Stimulated activated CD4-positive, alpha-beta T cell treated with anti-CD3 and anti-CD28 coated beads, Interleukin-12 subunit alpha, Interleukin-12 subunit beta, amount 100 ng/mL, for 4 hours (primary cell): ENCODE measurements at places on chromosomes 4 and X.

DNA sequence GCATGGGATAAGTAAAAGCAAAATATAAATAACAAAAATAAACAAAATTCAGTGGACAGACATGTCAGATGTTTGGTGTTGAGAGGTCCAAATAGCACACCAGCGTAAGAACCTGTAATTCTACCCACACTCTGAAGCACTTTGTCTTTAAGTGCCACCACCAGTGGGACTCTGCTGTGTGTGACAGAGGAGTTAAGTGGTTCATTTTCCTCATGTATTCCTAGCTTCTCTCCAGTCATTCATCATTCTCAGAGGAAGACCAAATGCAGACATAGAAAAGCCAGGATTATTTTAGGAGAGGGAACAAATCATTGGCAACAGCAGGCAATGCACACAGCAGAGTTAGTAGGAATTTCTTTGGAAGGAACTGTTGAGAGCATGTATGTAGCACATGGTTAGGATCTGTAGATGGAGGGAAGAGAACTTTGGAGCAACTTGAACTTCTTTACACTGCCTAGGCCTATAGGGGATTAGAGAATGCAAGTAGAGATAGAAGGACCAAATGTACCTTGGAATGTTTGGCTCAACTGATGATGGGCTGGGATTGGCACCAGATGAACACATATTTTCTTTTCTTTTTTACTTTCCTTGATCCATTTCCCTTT is 43.0 kb upstream of the ARHGAP24 start:
- DNase-seq = no peak

DNA sequence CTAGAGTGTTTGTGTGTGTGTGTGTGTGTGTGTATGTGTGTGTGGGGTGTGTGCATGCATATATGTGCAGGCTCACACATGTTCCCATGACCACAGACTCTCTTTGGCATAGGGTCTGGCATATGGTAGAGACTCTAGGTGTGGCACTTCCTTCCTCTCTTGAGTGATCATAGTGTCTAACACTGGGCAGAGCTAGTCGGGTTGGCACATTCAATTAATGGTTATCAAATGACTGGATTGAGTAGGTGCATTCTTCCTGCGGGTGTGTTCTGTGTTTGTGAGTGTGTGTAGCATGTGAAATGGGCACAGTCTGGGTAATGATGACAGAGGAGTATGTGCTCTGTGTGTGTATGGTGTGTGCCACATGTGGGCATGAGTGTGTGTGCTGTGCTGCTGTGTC is 106.5 kb downstream of the EFNB1 start:
- DNase-seq = no peak

DNA sequence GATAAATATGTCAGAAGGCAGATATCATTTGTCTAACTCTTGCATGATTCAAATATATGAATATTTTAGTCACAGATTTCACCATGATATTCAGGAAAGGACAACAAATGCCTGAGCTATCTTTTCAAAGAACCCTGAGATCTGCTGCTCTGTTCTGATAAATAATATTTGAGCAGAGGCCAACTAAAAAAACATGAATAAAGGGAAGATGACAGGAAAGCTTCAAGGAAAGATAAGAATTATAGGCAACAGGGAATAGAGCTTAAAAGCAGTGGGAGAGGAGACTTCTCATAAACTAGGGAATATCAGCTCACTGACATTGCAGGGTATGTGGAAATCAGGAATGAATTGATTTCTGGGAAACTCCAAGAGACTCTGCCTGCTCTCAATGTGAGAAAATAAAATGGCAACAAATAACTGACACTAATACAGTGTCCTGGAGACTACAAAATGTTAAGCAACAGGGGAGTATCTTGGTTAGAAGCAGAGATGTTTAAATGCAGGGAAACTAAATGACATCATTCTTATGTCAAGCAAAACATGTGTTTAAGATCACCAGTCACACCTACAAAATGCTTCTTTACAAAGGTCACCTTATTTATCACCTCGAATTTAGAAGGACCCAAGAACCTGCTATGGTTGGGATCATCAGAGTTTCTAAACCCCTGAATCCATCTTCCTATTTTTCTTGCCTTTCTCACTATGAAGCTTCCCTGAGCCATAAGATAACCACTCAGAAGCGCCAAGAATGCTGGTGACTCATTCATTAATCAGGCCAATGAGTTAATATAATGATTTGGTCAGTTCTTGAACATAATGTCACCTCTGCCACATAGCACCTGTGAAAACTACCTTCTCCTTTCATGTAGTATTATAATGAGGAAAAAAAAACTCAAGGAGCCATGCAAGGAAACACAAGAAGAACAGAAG is 78.1 kb downstream of the NDST3 start:
- no peak for DNase-seq

GRCh38 chr4:2497931-2498330 is 29.0 kb downstream of the RNF4 start:
- DNase-seq = no peak

DNA sequence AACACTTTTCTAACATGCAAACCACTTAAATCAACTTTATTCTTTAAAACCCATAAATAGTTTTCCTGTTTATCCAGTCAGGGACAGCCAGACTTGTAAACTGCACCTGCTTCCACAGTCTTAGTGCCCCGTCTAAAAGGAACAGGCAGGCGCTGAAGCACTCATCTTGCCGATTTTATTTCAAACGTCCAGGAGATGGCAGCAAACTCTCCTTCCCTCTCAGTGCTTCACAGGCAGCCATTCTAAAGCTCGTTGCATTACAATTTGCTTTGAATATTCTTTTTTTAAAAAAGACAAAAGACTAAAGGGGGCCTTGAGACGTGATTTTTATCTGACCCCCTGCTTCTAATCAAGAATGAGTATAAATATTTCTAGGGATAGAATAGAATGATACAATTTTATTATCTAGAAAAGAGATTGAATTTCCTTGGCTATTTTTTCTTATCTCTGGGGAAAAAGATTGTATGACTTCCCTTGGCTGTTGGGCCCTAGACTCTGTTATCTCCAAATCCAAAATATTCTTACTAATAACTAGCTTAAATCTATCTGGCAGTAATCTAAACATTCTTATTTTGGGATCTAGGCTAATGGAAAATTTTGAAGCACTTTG is 93.6 kb upstream of the MYOZ2 start:
- DNase-seq = peak; percentile 11

DNA sequence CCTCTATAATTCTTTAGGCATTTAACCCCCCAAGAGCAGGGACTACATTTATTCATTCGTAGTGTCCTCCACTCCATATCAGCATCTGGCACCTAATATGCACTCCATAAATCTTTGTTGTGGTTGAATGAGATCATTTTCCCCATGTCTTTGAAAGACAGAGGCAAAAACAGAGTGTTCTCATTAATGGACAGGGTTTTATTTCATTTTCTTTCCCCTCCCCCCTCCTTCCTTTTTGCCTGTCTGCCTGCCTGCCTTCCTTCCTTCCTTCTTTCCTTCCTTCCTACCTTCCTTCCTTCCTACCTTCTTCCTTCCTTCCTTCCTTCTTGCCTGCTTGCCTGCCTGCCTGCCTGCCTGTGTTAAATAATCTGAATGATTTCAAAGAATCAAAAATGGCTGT is 83.2 kb downstream of the SHROOM3 start:
- no peak for DNase-seq

DNA sequence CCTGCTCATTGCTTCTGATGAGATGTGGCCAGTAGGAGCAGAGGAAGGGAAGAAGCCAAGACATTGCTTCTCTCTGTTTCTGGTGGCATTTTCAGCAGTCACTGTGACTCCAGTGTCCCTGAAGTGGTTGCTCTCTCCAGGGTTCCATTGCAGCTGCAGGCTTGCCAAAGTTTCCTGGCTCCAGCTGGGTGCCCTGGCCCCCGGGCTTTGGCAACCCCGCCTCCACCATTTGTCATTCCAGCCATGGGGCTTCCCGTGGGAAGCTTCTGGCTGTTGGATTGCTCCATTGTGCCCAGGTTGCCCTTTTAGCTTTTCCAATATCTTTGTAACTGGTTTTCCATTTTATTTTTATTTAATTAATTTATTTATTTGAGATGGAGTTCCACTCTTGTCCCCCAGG is 12.7 kb downstream of the FGFBP1 start:
- DNase-seq = no peak

GRCh38 chr4:111943796-111944203 is 201.5 kb upstream of the FAM241A start:
- DNase-seq = no peak

GRCh38 chr4:87003266-87003665 is 68.5 kb downstream of the AFF1 start:
- no peak for DNase-seq

GRCh38 chr4:3765271-3766035 is 732 bp upstream of the ADRA2C start:
- DNase-seq = no peak

DNA sequence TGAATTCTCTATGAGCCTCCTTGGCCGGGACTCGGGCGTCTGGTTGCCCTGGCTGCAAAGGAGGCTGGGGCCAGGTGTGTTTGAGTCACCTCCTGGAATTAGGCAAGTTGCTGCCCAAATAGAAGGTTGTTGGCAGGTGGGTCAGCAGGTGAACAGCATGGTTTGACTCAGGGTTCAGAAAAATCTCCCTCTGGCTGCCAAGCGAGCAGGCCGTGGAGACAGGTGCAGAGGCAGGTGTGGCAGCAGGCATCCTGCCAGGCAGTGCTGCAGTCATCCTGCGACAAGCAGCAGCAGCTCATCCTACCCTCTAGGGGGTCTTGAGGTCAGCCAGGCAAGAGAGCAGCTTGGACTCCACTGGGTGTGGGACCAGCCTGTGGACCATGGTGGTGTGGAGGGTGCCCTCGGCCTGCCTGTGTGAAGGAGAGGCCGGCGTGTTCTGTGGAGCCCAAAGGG is 8.2 kb downstream of the MSANTD1 start:
- DNase-seq = no peak

DNA sequence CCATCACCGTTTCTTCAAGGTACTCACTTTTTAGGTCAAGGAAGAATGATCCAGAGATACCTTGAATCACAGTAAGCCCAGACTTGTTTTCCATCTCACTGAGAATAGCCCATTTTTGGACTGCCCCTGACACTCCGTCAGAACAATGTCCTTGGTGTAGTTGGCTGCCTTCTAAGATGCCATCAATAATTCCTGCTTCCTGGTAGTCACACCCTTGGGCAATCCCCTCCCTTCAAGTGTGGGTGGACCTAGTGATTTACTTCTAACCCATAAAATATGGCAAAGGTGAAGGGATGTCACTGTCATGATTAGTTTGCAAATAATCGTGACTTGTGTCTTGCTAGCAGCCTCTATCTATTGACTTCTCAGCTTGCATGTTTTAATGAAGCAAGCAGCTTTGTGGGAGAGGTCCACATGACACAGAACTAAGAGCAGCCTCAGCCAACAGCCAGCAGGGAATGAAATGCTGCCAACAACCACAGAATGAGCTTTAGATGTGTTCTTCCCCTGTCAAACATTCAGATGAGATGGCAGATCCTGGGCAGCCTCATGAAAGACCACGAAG is 20.0 kb upstream of the KLHL34 start:
- DNase-seq = no peak

- no peak for DNase-seq
These were observed 36.6 kb downstream of the TMEM156 start for GRCh38 chr4:38995660-38996005.

DNA sequence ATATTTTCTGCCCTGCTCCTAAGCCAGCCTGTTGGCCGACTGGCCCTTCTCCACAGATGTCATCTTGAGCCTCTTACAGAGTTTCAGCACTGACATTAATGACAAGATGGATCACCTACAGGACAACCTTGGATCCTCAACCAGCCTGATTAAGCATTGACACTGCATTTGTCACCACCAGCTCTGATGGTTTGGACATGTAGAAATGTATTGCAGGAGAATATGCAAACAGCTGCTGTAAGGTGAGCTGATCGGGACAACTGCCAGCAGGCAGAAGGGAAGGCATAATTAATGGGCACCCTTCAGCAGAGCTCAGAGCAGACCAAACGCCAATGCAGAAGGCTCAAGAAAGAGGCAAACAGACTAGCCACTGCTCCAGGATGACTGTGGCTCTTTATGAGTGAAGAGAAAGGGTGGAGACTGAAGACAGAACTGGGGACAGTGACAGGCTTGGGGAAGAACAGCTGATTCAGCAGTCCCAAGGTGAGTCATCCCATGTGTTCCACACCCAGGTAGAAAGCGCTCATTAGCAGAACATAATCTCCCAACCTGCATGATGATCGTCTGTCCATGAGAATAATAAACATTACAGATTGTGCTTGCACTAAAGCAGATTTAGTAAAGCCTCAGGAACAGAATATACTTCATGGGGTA is 6.7 kb downstream of the CORIN start:
- DNase-seq = no peak

DNA sequence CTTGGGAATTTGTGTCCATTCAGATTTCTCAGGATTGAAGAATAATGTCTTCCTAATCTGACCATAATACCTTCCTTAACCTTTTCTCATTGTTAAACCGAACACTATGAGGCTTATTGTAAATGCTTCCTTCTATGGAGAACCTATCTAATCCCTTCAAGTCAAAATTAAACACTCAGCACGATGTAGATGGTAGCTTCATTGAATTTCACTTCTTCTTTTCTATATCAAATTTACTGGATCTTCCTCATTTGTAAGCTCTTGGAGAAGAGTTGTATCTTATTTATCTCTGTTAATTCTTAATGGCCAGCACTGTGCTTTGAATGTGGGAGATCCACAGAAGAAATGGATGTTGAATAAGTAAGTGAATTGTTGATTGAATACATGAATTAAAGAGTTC is 109.0 kb upstream of the RAPGEF2 start:
- no peak for DNase-seq

DNA sequence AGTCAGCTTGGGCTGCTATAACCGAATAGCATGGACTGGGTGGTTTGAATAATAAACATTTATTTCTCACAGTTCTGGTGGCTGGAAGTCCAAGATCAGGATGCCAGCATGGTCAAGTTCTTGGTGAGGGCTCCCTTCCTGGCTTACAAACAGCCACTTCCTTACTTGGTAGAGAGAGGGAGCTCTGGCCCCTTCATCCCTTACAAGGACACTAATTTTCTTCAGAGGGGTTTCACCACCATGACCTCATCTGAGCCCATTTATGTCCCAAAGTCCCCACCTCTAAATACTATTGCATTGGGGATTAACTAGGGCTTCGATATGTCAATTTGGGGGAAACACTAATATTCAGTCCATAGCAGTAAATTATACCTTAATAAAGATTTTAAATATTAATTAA is 61.8 kb downstream of the CLNK start:
- DNase-seq = no peak

DNA sequence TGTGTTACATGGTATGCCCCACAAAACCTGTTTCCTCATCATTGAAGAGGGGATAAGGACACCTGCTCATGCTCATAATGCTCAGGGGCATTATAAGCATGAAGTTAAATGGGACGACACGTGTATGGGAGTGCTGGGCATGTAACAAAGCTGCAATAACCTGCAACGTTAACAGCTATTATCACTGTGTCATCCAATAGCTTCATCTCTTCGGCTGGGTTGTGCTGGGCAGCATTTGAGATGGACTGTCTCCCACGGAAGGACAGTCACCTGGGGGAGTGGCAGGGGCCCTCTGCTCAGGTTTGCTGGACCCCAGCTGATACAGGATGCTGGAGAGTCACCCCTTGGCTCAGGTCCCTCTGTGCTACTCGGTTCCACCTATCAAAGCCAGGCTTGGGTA is 94.5 kb downstream of the NSUN7 start:
- DNase-seq = no peak
